ENCODE measurements at places on chromosomes 13 and 19.

GRCh38 chr19:35013041-35013819 lies 13.1 kb downstream of the GRAMD1A start:
- DNase-seq = no peak

- DNase-seq = peak; percentile 99
Measured at GRCh38 chr13:19863323-19864023, at the start of gene ZMYM5. Gene ZMYM5, minus strand, starts transcription at chr13:19863649. Its CDS starts 11,469 bp downstream, at chr13:19852180.

DNA sequence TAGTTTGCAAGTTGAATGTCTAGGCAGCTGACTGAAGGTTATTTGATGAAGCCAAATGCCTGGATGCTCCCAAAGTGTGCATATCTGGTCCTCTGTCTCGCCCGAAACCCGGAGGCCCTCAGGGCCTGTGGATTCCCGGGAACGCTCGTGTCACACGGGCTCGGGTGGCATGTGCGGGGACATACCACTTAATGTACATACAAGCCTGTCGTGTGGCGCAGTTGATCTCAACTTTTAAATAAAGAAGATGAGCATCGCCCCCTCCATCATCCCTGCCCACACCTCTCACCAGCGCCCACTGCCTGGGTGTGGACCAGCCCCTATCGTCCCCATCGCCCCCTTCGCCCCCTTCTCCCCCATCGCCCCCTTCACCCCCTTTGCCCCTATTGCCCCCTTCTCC lies 33.9 kb downstream of the ATP11A start:
- no peak for DNase-seq

GRCh38 chr13:103431856-103432255 lies 365.6 kb upstream of the SLC10A2 start:
- no peak for DNase-seq

GRCh38 chr13:93450761-93451160 lies 224.2 kb downstream of the GPC6 start:
- no peak for DNase-seq

DNA sequence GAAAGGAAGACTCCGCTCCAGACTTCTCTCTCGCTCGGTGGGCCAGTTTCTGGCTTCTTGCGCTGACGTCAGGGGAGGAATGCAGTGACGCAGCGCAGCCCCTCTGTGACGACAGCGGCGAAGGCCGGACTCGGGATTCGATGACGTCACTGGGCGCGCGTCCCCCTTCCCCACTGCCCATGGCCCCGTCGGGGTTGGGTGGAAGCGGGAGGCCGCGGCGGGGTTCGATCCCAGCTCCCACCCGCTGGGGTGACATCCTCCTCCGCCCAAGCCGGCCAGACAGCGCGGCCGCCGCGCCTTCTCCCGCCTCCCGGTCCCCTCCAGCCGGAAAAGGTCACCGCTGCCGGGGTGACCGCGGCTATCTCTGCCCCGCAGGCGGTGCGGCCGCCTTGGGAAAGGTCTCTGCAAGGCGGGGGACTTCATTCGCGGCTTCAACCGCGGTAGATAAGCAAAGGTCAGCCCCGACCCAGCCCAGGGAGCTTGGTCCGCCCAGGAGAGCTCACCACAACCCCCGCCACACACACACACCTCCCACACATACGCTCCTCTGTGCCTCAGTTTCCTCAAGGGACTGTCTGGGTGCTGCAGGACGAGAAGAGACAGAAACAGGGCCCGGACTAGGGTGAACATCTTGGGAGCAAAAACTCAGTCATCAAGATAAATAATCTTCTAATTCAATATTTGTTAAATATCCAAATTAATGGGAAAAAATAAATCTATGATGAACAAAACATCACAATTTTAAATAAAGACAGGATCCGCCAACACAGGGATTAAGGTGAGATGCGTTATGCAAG lies 844 bp upstream of the RFX1 start:
- DNase-seq = no peak

DNA sequence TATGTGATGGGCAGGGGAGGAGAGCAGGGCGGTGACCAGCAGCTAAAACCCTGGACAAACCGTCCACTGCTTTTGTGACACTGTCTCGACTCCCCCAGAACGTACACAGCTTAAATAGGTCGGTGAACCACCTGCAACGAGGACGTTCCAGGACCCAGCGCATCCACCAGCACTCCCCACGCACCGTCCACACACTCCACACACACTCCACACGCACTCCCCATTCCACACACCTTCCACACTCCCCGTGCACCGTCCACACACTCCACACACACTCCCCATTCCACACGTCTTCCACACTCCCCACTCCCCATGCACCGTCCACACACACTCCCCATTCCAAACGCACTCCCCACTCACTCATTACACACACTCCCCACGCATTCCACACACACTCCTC lies 38.3 kb upstream of the C13orf46 start:
- no peak for DNase-seq

- no peak for DNase-seq
Measured at GRCh38 chr19:39710333-39710890, 6.1 kb downstream of the LGALS14 start.

- DNase-seq = no peak
Measured at GRCh38 chr13:32857689-32858088, 158.5 kb upstream of the KL start.

- DNase-seq = no peak
Measured at GRCh38 chr13:109227344-109227940, 558.9 kb downstream of the IRS2 start.

GRCh38 chr19:1073063-1073955 lies 6.3 kb downstream of the ARHGAP45 start:
- no peak for DNase-seq

DNA sequence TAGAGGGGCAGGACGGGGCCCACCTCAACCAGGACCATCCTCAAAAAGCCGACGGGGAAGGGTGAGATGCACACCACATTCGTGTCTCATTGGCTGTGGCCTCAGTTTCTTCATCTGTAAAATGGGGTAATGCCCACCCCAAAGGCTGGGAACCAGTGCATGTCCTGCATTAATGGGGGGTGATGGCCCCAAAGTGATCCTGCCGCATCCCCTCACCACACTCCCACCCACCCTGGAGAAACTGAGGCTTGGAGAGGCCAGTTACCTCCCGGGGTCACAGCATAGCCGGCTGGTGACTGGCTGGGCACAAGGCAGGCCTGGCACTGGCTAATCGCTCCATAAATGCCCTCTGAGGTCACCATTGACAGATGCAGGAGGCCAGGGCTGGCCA lies 640 bp upstream of the MIDN start:
- DNase-seq = no peak

- no peak for DNase-seq
Measured at GRCh38 chr13:113582841-113583631, 1.5 kb upstream of the TFDP1 start.

- peak; percentile 30 for DNase-seq
Measured at GRCh38 chr13:78604782-78605611, 1.6 kb upstream of the POU4F1 start.

- no peak for DNase-seq
Measured at GRCh38 chr13:48281556-48281955, 22.0 kb upstream of the RB1 start.

GRCh38 chr13:50072676-50073075 lies 57.4 kb downstream of the KCNRG start:
- no peak for DNase-seq

DNA sequence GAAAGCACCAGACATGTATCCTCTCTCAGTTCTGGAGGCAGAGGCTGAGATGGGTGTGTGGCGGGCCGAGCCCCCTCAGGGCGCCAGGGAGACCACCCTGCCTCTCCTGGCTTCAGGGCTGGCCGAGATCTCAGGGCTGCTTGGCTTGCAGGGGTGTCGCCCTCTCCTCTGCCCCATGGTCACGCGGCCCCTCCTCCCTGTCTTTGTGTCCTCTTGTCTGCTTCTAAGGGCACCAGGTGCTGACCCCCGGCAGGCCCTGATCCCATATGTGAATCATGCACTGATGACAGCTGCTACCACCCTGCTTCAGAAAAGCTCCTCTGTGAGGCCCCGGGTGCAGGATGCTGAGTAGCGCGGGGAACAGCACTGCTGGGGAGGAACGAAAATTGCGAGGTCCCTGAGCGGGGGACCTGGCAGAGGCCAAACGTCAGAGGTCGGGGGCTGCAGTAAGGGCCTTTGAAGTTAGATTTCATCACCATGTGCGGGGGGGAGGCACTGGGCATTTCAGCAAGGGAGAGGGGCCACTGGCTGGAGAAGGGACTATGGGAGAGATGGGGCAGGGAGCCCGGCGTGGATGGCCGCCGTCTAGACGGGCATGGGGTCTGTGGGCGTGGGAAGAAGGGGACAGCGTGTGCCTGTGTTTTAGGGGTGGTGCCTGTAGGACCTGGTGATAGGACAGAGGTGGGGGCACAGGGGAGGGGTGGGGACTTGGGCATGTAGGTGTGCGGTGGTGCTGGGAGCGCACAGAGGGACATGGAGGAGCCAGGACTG lies 125.2 kb downstream of the KDM4B start:
- no peak for DNase-seq

DNA sequence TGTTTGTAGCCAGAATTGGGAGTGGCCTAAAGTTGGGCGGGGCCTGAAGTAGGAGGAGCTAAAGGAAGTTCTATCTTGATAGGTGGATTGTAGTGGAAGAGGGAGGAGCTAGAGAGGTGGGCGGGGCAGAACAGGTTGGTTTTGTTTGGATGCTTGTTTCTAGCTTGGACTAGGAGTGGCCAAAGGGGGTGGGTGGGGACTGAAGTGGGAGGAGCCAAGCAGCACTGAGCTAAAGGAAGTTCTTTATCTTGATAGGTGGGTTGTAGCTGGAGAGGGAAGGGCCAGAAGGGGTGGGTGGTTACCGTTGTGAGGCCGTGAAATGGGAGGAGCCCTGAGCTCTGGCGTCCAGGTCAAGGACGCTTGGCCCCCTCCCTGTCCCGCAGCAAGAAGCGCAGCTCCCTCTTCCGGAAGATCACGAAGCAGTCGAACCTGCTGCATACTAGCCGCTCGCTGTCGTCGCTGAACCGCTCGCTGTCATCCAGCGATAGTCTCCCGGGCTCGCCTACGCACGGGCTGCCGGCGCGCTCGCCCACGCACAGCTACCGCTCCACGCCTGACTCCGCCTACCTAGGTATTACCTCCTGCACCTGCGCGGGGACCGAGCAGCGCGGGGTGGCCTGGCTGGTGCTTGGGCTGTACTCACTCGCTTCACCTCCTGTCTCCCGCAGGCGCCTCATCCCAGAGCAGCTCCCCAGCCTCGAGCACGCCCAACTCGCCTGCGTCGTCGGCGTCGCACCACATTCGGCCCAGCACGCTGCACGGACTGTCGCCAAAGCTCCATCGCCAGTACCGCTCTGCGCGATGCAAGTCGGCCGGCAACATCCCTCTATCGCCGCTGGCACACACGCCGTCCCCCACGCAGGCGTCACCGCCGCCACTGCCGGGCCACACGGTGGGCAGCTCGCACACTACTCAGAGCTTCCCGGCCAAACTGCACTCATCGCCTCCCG lies 8.0 kb downstream of the DNASE2 start:
- no peak for DNase-seq

GRCh38 chr19:50394017-50394416 lies 9.9 kb downstream of the POLD1 start:
- DNase-seq = no peak

- DNase-seq = no peak
Measured at GRCh38 chr13:66212511-66212910, 1017.6 kb downstream of the PCDH9 start.

DNA sequence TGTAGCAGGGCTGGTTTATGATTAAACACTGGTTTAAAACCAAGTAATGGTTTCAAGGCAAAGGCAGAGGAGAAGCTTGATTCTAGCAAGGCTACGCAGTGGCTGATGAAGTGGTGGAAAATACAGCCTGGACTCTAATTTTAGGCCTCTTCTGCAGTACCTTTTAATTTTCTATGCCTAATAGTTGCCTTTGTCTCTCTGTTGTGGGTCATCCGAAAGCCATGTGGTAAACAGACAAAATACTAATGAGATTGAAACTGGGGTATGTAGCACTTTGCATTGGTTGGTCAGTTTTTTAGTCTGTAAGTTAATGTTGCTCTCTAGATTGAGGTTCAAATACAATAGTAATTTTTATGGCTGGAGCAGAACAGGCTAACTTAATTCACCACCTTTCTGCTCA lies 3.3 kb downstream of the LMO7 start:
- no peak for DNase-seq

DNA sequence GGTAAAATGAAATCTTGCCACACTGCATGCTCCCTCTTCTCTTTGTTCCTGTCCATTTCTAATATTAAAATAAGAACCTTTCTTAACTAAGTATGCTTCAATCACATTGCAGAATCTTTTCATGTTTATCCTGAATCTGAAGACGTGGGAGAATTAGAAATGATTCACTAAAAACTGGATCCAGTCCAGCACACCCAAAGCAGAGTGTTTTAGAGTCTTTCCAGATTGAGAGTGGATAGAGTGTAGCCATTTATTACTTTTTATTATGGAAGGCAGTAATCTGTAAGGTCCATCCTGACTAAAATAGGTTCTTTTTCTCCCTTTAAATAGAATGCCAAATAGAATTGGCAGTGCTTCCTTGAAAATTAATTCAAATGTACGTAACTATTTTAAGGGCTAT lies 453.5 kb downstream of the TDRD3 start:
- no peak for DNase-seq

GRCh38 chr13:65943708-65944107 lies 1286.4 kb downstream of the PCDH9 start:
- no peak for DNase-seq

DNA sequence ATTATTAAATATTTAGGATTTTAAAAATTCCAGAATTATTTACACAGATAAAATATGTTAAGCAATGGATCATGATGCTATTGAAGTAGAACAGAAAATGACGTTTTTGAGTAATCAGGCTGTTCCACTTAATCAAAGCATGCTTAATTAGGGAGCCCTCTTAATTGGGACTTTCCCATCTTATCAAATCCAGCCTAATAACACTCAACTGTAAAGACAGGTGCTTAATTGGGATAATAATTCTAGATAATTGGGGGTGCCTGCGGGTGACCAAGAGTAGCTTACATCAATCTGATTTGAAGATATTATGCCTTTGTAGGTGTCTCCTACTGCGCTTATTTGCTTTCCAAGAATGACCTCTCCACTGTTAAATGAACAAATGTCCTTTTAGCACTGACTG lies 742.2 kb upstream of the SLITRK6 start:
- no peak for DNase-seq

GRCh38 chr19:19618219-19619051 lies at the start of gene PBX4:
Gene PBX4, minus strand, starts transcription at chr19:19618687. Its CDS starts 58 bp downstream, at chr19:19618629.
- DNase-seq = peak; percentile 98

DNA sequence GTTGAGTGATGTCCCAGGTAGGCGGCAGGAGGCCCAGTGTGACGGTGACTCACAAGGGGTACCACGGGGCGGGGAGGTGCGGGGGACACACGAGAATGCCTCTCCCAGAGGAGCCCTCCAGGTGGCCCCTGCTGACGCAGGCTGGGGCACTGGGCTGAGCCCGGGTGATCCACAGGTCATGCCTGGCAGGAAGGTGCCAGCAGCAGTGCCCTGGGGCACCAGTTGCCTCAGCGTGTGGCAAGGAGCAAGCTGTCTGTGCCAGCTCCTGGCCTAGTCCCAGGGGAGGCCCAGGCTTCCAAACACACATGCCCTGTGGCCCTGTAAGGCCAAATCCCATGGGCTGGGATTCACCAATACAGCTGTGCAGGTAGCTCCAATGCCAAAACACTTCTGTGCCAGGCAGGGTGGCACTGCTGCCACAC lies 28.0 kb downstream of the AKT2 start:
- DNase-seq = no peak
